ENCODE measurements at places on chromosomes 5 and 9.

GRCh38 chr5:32379421-32379820 is 65.1 kb downstream of the ZFR start:
- DNase-seq: no peak

GRCh38 chr5:84381502-84382362 is 2.9 kb downstream of the EDIL3 start:
- peak; percentile 65 for DNase-seq

DNA sequence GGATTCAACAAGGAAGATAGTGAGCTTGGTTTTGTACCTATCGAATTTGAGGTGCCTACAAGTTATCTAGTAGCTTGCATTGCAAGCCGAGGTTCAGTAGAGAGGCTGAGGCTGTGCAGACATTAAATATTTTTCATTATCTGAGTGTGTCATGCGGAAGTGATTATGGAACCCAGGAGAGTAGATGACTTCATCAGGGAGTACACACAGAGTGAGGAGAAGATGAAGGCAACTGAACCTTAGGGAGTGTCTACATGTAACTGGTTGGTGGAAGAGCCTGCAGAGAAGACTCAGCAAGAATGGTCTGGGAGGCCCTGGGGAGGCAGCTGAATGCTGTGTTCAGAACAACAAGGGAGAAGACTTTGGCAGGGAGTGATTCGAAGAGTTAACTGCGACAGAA is 393.9 kb downstream of the ARHGEF28 start:
- DNase-seq: no peak

DNA sequence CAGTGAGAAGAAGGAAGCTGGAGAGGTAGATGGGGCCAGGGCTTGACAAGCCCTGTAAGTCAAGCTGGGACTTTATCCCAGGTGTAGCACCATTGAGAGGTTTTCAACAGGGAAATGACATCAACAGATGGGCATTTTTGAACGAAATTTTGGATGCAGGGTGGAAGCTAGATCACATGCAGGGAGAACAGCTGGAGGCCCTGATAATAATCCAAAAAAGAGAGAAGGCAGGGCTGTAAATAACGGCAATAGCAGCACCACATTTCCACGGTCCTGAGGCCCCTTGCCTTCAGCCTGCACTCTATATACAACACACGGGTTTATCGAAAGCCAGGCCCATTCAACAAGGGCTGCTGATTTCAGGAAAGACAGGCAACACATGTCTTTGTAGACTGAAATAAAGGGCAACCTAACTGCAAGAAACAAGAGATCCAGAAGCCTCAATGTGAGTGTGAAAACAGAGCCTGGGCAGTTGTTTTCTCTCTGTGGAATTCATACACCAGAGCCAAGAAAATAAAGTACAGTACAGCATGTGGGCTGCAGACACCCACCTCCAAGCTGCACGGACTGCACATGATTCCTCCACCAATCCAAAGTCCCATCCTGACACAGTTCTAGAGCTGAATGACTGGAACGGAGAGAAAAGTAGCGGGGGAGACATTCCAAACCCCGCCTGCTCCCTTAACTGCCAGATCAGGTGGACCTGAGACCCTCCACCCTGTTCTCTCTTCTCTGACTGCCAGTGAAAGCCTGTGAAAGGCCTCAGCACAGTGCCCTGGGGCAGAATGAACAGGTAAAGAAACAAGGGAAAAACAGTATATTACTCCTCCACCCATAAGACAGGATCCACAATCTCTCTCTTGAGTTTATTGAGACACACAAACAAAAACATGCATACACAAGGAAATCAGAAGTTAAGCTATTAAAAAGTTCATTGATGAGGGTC is 36.3 kb downstream of the KLHL3 start:
- DNase-seq: no peak

DNA sequence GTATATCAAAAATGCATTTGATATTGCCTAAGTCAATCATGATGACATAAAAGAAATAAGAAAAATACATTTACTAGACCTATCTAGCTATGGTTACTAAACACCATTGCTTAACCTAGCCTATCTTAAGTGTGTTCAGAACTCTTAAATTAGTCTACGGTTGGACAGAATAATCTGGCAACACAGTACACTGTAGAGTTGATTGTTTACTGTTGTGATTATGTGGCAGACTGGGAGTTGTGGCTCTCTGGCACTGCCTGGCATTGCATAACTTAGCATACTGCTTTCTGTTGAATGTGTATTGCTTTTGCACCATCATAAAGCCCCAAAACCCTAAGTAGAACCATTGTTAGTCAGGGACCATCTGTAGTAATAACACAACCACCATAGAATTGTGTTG is 21.2 kb upstream of the ZFAND5 start:
- no peak for DNase-seq

DNA sequence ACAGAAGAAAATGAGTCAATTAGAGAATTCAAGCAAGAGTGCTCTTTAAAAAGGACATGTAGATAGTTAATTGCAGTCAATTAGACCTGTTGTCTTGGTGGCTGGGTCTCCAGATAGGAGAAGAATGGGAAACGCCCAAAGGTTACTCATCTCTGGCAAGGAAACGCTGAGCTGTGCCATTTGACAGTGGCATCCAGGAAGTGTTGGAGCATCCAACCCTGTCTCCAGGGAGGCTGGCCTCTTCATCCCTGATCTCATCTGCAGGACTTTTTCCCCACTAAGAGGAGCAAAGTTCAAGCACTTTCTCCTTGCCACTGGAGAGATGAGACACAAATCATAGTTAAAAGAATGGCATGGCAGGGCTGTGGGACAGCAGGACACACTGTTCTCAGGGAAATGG is 111.7 kb upstream of the MSX2 start:
- DNase-seq: no peak

DNA sequence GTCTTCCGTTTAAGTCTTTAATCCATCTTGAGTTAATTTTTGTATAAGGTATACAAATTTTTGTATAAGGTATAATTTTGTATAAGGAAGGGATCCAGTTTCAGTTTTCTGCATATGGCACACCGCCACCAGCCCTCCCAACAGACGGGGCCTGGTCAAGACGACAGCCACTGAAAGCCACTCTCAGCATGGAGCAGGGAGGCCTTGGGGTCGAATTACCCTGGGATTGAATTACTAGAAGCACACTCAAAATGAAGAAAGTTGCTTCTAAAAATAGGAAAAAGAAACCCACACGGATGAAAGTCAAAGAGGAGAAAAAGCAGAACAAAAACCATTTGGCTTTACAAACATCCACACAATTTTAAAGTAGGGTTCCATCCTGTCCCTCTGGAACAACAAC is 586.2 kb upstream of the ADAMTS16 start:
- no peak for DNase-seq

DNA sequence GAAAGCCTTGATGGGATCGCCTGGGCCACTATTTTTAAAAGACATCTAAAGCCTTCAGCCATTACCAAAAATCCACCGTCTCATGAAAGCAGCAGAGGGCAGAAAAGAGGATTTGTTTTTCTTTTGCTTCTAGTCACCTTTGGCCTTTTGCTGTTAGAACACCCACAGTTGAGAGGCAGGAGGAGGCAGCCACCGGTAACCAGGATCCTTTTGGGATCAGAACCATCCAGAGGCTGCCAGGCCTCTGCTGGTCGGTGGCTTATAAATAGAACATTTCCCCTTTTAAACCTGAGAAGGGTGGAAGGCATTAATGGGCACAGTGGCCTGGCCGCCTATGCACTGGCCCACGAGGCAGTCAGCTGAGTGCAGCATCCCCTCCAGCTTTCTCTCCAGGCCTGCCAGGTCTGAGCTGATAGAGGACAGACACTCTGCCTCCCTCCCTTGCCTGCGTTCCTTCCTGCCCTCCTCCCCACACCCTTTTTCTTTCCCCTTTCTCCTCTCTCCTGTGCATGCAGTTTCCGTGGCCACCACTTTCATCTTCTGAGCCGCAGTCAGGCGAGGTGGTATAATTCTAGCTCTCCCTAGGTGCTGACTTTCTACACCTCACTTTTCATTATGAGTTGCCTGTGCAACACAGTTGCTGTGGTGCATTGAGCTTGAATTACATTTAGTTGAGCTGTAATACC is 253.4 kb downstream of the ARHGAP26 start:
- no peak for DNase-seq

- no peak for DNase-seq
These were observed 170.5 kb downstream of the DMRTA1 start for GRCh38 chr9:22617156-22617555.

GRCh38 chr9:13082796-13083195 is 196.7 kb downstream of the MPDZ start:
- no peak for DNase-seq

DNA sequence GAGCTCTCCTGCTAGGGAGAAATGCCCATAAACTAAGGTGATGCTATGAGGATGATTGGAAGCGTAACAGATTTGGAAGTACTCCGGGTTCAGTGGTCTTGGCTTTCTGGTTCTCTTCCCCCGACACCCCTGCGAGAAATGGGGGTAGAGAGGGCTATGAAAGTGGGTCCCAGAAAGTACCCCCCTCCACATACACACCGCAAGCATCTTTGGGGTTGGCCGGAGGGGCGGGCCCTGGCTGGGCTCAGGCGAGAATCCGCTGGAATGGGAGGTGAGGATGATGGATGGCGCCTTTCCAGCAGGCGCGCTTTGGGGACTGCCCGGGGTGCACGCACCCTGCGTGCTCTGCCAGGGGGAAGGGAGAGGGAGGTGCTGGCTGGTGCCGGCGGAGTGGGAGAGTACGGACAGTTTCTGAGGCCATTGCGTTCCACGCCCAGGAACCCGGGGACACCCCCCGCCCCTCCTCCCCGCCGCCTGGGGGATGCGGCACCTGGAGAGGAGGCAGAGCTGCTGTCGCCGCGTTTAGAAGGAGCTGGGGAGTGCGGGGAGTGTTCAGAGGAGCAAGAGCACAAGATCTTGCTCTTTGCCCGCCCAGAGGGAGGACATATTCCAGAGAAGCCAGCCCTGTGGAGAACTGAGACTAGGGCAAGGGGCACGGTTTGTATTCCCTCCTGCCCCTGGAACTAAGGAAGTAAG is 1.9 kb downstream of the PCSK5 start:
- no peak for DNase-seq

- DNase-seq: no peak
These were observed 70.9 kb downstream of the PCDH1 start for GRCh38 chr5:141807329-141807728.

GRCh38 chr9:125366676-125367075 is 105.0 kb downstream of the GAPVD1 start:
- DNase-seq: no peak

DNA sequence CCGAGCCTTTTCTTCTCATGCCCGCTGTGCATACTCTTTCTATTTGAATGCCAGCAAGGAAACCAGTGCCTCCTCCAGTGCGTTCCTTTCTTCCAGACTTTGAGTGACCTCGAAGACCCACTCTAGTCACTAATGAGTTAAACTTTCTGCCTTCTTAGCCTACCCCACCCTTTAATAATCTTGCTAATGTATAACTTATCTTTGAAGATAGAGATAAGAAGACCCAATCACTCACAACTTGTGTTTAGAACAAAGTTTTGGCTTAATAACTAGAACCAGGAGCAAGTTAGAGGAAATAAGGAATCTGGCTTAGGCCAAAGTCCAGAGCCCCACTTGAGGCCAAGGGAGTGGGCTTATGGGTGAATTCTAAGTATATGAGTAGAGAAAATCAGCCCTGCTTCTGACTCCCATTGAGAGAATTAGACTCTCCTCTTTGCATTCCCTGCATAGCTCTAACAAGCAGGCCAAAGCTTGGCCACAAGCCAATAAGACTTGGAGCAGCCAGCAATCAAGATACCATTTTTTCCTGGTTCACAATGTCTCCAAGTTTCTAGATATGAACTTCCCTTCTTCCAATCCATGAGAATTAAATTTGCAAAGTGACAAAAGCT is 181.5 kb upstream of the PIK3R1 start:
- no peak for DNase-seq

- DNase-seq: no peak
These were observed 691 bp downstream of the DMXL1 start for GRCh38 chr5:119071561-119071995.

GRCh38 chr9:96022445-96023051 is 147.1 kb downstream of the ERCC6L2 start:
- DNase-seq: no peak

- no peak for DNase-seq
These were observed 11.8 kb downstream of the RBM18 start for GRCh38 chr9:122252796-122253195.

DNA sequence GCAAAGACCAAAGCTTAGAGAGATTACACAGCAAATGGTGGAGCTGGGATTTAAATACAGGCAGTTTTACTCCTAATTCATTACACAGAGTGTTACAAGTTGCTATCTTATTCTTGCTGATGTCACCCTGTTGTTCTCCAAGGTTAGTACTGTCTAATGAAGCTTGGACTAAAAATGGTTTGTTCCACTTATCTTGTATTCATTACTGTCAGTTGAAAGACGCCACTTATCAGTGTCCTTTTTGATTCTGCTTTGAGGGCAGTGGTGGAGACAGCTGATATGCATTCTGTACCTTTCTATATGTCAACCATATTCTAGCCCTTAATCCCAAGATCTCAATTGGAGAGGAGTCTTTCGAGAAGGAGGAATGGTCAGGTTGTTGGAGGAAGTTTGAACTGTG is 14.0 kb upstream of the DENND4C start:
- no peak for DNase-seq

DNA sequence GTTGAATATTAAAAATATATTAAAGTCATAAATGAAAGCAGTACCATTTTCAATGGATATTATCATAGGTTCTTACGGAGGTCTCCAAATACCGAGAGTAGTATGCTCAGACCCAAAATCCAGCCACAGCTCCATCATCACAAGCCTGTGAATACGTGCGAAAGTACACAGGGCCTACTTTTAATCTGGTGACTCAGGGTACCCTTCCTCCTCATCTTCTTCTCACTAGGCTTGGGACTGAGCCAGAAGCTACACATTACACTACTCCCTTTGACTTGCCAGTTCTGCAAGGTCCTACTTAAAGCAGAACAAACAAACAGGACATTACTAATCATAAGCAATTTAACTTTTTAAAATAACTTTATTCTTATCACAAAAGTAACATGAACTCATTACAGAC is 7.6 kb upstream of the RIC1 start:
- DNase-seq: peak; percentile 73

DNA sequence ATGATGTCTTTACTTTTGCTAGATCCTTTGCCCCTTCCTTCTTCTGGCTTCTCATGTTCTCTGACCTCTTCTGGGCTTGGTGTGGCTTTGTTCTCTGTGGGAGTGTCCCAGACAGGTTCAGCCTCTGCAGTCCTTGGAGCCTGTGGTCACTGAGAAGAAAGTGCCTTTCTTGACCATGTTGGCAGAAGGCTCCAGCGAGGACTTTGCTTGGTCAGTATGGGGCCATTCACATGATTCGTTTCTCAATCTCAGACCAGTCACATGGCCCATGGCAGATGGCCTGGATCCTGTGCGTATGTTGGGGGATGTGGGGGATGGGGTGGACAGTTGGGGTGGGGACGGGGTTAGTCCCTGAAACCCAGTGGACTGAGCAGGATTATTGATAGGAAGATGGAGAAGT is 274.1 kb downstream of the ARHGAP26 start:
- no peak for DNase-seq

- no peak for DNase-seq
These were observed 388.5 kb upstream of the CTNND2 start for GRCh38 chr5:12292610-12293204.

DNA sequence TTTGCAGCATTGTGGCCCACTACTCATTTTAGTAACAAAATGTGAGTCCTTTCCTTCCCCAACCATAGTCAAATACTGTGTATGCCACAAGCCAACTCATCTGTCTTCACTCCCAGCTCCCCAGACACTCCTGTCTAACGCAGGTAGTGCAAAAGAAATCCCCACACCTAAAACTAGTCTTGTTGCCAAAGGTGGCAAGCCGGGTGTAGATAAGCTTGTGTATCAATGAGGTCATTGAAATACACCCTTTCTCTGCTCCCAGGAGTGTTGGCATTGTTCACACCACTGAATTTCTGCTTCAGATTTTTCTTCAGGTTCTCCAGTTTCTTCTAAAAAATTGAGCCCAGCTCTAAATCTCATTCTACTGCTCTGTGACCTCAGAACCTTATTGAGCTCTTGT is 19.7 kb upstream of the RGS7BP start:
- DNase-seq: no peak

Data from ascending aorta (tissue), 2 donors.